Stimulated activated CD4-positive, alpha-beta T cell treated with anti-CD3 and anti-CD28 coated beads, Interleukin-2, amount 100 ng/mL, for 24 hours (primary cell): ENCODE measurements at places on chromosomes 13 and 19.

GRCh38 chr13:44107357-44108121 lies 227.8 kb downstream of the LACC1 start:
- DNase-seq = no peak

DNA sequence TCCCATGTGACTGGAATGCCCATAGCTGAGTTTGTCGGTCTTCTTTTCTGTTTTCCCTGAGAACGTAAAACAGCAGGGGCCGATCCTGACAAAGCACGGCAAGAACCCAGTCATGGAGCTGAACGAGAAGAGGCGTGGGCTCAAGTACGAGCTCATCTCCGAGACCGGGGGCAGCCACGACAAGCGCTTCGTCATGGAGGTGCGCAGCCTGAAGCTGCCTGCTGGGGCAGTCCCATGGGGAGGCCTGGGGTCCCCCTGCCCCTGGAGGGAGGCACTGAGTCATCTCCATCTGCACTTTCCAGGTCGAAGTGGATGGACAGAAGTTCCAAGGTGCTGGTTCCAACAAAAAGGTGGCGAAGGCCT lies 18.2 kb upstream of the QTRT1 start:
- DNase-seq = no peak

DNA sequence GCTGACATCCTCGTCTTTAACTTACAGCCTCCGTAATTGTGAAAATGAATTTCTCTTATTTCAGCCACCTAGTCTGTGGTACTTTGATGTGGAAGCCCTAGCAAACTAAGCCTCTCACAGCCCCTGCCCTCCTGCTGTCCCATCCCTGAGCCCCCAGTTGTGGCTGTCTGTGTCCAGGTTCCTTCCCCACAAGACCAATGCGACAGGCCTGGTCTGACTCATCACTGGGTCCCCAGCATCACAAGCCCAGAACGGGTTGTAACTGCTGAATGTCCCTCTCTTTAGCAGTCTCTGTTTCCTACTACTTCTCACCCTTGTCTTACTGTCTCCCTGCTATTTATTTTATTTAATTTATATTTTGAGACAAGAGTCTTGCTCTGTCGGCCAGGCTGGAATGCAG lies 5.7 kb downstream of the POU2F2 start:
- DNase-seq = no peak

- peak; percentile 57 for DNase-seq
Measured at GRCh38 chr13:110714797-110715394, 1.4 kb downstream of the ING1 start.

DNA sequence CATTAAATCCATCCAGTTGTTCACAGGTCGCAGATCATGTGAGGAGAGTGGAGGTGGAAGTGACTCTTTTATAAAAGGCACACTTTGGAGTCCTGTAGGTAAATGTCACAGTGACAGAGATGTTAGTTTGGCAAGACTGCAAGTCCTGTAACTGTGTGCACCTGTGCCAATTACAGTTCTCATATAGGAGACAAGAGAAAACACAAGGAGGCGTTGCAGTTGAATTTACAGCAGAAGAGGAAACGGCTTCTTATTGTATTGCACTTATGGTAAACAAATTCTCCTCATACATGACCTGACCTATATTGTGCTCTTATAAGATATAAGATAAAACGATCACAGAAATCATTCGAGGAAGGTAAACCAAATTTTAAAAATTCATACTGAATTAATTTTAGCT lies 732.8 kb upstream of the SLC10A2 start:
- no peak for DNase-seq

DNA sequence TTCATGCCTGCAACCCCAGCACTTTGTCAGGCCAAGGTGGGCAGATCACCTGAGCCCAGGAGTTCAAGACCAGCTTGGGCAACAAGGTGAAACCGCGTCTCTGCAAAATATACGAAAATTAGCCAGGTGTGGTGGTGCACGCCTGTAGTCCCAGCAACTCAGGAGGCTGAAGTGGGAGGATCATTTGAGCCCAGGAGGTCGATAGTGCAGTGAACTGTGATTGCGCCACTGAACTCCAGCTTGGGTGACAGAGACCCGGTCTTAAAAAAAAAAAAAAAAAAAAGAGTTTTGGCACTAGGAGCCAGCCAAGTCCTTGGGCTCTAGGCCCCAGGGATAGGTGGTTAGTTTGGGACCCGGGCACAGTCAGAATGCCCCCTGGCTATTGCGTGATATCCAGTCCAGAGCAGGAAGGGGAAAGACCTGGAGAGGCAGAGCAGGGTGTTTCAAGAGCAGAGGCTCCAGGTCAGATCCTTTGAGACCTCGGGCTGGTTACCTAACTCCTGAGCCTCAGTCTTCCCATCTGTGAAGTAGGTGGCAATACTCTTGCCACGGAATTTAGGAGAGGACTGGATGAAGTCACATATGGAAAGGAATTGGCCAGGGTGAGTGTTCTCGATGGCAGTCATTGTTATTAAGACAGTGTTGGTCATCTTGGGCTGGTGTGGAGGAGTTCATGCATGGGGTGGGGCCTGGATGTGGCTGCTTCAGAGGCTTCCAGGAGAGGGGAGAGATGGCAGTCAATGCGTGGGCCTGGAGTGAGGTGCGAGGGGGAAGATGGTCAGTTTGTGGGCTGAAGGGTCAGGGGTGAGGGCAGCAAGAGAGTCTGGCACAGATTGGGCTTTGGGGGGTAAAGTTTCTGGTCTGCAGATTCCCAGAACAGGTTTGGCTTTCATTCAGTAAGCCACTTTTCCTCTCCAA lies 2.8 kb downstream of the PPP1R37 start:
- DNase-seq = no peak
